ENCODE measurements at places on chromosomes 5 and 9.

GRCh38 chr9:107358986-107359385 lies 75.9 kb downstream of the RAD23B start:
- no peak overlapping the region for H3K27ac ChIP-seq
- H3K27me3 ChIP-seq: no peaks in the 10 kb centered on the region
- H3K36me3 ChIP-seq: no peaks in the 10 kb centered on the region

- no peak overlapping the region for H3K4me3 ChIP-seq
- no peaks in the 10 kb centered on the region for H3K4me1 ChIP-seq
- H3K27ac ChIP-seq: no peak overlapping the region
- no peaks in the 10 kb centered on the region for H3K36me3 ChIP-seq
- H3K27me3 ChIP-seq: no peaks in the 10 kb centered on the region
- no peak for DNase-seq
Observed at GRCh38 chr9:27193886-27194285, 84.9 kb downstream of the TEK start.

DNA sequence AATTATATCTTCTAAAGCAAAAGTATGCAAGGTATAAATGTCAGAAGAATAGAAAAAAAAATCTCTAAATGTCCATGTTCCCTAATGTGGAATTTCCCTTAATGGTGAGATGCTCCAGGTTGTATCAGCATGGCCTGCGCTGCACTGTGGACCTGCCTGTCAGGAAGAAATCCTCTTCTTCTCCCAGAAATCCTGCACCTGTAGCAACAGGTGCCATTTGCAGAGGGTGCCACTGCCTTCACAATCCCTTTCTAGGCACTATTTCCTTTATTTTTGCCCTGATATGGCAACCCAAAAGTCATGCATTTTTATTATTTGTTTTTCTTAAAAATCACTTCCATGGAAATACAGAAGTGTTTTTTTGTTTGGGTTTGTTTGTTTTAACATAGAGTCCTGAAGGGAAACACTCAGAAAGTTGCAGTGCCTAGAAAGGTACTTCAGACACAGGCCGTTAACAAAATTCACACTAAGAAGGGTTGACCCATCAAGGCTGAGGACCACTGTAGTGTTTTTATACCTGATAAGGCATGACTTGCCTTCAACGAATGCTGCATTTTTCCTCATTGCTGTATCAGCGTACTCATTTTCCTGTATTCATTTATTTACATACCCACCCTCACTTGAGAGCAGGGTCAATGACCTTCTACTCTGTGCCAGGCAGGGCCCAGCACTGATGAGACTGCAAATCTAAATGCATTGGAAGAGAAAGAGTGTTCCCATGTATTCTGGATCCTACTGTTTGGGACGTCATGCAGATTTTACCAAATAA lies 177.8 kb downstream of the SNX18 start:
- H3K27me3 ChIP-seq: no peaks in the 10 kb centered on the region
- H3K4me1 ChIP-seq: peaks cover 11% of the 10 kb centered on the region
- no peaks in the 10 kb centered on the region for H3K36me3 ChIP-seq

GRCh38 chr5:37838152-37838932 lies 1.5 kb downstream of the GDNF start:
- peak overlapping the region; percentile 39 for H3K4me3 ChIP-seq
- H3K36me3 ChIP-seq: no peaks in the 10 kb centered on the region
- H3K27ac ChIP-seq: peak overlapping the region; percentile 24
- no peaks in the 10 kb centered on the region for H3K27me3 ChIP-seq

DNA sequence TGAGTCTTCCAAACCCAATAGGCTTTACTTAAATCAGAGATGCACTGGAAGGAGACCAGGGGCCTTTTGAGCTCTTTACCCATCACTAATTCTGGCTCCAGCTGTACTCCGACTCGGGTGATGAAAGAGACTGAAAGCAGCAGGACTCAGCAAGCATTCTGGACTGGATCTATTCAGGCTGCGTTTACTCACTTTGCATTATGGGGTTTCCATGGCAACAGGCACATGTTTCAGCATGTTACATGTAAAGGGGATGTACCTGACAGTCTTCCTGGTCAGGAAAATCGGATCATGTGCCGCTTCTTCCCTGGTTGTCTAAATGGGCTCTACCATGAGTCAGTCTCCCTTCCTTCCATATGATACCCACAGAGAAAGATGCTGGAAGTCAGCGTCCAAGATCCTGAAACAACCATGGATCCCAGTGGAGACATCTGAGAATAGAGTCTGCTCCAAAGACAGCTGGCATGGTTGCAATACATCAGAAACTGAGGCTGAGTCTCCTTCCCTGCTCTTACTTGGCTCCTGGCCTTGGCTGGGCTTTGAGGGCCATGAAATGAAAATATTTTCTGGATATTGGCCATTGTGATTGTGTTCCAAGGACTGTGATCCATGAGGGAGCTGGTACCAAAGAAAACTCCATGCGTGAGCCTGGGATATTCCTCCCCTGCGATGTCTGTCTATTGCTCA lies 102.5 kb upstream of the TNC start:
- no peak overlapping the region for H3K4me3 ChIP-seq
- H3K27ac ChIP-seq: no peak overlapping the region
- no peaks in the 10 kb centered on the region for H3K27me3 ChIP-seq
- H3K4me1 ChIP-seq: no peaks in the 10 kb centered on the region
- H3K36me3 ChIP-seq: no peaks in the 10 kb centered on the region

DNA sequence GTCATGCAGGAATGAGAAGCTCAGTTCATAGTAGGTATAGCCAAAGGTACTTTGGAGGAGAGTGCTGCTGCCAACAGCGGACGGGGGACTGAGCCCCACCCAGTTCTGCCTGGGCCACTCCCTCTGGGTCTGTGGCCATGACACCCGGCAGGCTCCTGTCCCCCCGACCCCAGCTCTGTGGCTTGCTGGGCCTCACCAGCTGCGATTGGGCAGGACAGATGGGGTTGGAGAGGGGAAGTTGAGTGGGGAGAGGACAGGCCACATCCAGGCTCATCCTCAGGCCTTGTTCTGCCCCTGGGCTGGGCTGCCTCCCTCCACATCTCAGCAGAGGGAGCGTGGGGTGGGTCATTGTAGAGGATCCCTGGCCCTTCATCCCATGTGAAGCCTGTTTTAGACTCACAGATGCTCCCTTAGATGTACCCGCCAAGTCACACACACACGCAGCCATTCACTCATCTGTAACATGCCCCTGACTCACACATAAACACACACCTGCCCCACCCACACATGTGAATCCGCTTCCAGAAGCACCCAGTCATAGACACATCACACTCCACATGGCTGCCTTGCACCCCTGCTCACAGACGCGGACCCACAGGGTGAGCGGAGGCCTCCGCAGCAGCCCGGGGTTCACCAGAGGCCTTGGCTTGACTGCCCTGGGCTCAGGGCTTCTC lies 48.8 kb downstream of the NTNG2 start:
- no peak overlapping the region for H3K4me3 ChIP-seq
- no peak for DNase-seq
- H3K4me1 ChIP-seq: peaks cover 5% of the 10 kb centered on the region
- H3K36me3 ChIP-seq: no peaks in the 10 kb centered on the region
- H3K27ac ChIP-seq: no peak overlapping the region
- no peaks in the 10 kb centered on the region for H3K27me3 ChIP-seq

GRCh38 chr5:145948047-145948446 lies 11.7 kb downstream of the SH3RF2 start:
- no peak overlapping the region for H3K4me3 ChIP-seq
- H3K27ac ChIP-seq: no peak overlapping the region
- H3K4me1 ChIP-seq: no peaks in the 10 kb centered on the region

DNA sequence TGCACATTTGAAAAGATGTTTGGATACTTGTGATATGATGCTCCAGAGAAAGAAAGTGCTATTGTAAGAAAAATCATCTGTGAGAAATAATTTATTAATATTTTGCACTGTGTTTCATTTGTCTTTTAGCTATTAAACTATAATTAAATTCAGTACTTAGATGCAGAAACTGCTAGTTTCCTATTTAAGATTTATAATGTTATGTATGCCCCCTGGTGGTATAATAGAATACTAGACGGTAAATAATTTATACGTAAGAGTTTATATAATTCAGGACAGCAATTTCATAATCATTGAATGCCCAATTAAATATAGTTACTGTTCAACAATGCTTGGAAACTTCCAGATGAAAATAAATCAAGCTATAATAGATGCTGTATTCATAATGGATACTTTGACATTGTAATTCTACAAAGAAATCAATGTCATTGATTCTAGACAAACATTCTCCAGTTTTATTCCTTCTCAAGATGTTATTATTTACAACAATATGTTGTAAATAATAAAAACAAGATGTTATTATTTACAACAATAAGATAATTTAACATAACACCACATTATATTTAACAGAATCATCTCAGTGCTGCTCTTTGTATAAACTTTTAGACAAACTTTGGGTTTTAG lies 101.0 kb downstream of the TMEM232 start:
- H3K4me3 ChIP-seq: no peak overlapping the region
- no peaks in the 10 kb centered on the region for H3K27me3 ChIP-seq
- no peaks in the 10 kb centered on the region for H3K36me3 ChIP-seq
- H3K27ac ChIP-seq: no peak overlapping the region

DNA sequence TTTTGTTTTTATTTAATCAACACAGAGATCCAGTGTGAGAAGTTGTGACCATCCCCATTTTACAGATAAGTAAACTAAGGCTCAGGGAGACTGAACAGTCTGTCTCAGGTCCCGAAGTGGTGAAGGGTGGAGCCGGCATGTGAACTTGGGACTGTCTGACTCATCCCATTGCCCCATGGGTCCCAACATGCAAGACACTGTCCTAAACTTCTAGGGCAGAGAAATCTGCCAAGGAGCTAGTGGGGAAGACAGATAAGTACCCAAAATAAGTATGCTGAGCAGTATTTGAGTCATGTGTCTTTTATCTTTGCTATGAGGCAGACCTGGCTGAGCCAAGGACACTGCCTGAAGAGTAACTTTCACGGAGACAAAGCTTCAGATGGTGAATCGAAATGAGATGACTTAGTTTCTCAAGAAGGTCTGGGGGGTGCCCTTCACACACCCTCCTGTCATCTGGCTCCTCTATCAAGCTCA lies 64.3 kb upstream of the SLC25A51 start:
- H3K4me1 ChIP-seq: peaks cover 4% of the 10 kb centered on the region
- no peaks in the 10 kb centered on the region for H3K36me3 ChIP-seq
- H3K27ac ChIP-seq: no peak overlapping the region
- H3K4me3 ChIP-seq: no peak overlapping the region

- peaks cover 2% of the 10 kb centered on the region for H3K4me1 ChIP-seq
- H3K4me3 ChIP-seq: no peak overlapping the region
- no peak overlapping the region for H3K27ac ChIP-seq
- H3K36me3 ChIP-seq: no peaks in the 10 kb centered on the region
- DNase-seq: no peak
- no peaks in the 10 kb centered on the region for H3K27me3 ChIP-seq
Observed at GRCh38 chr5:9282211-9282610, 263.7 kb downstream of the SEMA5A start.

DNA sequence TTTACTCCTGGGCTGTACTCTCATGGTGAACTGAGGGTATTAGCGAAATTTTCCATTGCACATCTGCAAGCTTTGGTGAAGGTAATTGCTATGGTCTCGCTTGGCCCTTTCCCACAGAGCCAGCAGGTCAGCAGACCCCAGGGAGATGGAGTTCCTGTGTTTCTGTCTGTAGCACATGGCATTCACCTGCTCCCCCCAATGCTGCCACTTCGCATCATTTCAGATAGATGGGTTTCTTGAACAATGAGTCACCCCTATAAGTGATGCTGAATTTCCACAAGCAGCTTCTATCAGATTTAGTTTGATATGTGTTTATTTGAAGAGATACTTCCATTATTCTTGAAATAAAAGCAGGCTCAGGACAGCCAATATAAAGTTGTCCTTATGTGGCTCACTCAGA lies 117.8 kb downstream of the ERCC6L2 start:
- no peak overlapping the region for H3K4me3 ChIP-seq
- no peak for DNase-seq
- no peak overlapping the region for H3K27ac ChIP-seq
- H3K36me3 ChIP-seq: no peaks in the 10 kb centered on the region
- no peaks in the 10 kb centered on the region for H3K4me1 ChIP-seq
- H3K27me3 ChIP-seq: no peaks in the 10 kb centered on the region

- no peaks in the 10 kb centered on the region for H3K27me3 ChIP-seq
- H3K4me1 ChIP-seq: peaks cover 2% of the 10 kb centered on the region
- no peak for DNase-seq
- H3K27ac ChIP-seq: no peak overlapping the region
- no peak overlapping the region for H3K4me3 ChIP-seq
- H3K36me3 ChIP-seq: no peaks in the 10 kb centered on the region
Observed at GRCh38 chr5:56090793-56091460, 96.2 kb upstream of the IL6ST start.

DNA sequence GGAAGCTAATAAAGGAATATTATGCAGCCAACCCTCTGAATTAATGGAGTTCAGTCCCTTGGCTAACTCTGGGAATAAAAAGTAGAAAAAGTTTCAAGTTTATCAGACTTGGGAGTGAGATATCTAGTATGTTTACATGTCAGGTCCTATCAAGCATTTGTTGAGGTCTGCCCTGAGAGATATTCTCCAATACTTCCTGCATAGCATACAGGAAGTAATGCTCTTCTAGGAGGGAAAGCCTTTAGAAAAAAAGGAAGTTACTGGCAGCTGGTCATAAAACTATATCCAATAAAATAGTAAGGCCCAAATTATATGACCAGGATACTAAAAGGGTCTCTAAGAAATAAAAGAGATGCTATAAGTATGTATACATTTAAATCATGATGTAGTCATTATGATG lies 594.1 kb upstream of the FTMT start:
- H3K27me3 ChIP-seq: no peaks in the 10 kb centered on the region
- no peaks in the 10 kb centered on the region for H3K36me3 ChIP-seq
- H3K4me3 ChIP-seq: no peak overlapping the region
- no peak for DNase-seq
- H3K4me1 ChIP-seq: no peaks in the 10 kb centered on the region

GRCh38 chr9:108474356-108474755 lies 381.4 kb downstream of the ACTL7B start:
- DNase-seq: no peak
- H3K27ac ChIP-seq: no peak overlapping the region
- H3K36me3 ChIP-seq: no peaks in the 10 kb centered on the region
- H3K4me1 ChIP-seq: peaks cover 11% of the 10 kb centered on the region
- no peak overlapping the region for H3K4me3 ChIP-seq

DNA sequence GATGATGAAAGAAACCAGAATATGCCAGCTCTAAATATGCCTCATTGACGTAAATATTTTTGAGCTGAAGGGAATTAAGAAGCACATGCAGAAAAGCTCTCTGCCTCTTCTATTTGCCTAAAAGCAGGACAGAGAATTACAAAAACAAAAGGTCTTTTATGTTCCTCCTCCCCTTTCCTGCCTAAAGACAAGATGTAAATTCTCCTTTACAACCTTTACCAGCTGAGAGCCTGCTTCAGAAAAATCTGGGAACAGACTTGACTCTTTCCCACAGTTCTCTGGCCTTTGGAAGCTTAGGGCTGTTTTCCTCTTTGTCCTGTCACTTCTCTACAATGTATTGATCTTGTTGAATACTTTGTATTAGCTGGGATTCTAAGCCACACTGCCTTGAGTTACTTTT lies 199.7 kb downstream of the TMC1 start:
- no peak overlapping the region for H3K4me3 ChIP-seq
- no peaks in the 10 kb centered on the region for H3K27me3 ChIP-seq
- H3K36me3 ChIP-seq: no peaks in the 10 kb centered on the region
- DNase-seq: no peak
- H3K27ac ChIP-seq: no peak overlapping the region

- DNase-seq: no peak
- no peaks in the 10 kb centered on the region for H3K36me3 ChIP-seq
- no peaks in the 10 kb centered on the region for H3K27me3 ChIP-seq
- no peak overlapping the region for H3K4me3 ChIP-seq
- H3K4me1 ChIP-seq: peaks cover 10% of the 10 kb centered on the region
Observed at GRCh38 chr5:33363537-33363936, 77.2 kb upstream of the TARS1 start.
